H7 (cell line): ENCODE measurements at places on chromosomes 2 and 18.
A peak's percentile ranks its signal among the peaks of the same experiment; 100 is the strongest.

GRCh38 chr2:119207447-119207846, 16.2 kb upstream of the STEAP3 start:
- no peak for DNase-seq

GRCh38 chr2:147161746-147162145, 683.1 kb upstream of the ACVR2A start:
- no peak for DNase-seq

DNA sequence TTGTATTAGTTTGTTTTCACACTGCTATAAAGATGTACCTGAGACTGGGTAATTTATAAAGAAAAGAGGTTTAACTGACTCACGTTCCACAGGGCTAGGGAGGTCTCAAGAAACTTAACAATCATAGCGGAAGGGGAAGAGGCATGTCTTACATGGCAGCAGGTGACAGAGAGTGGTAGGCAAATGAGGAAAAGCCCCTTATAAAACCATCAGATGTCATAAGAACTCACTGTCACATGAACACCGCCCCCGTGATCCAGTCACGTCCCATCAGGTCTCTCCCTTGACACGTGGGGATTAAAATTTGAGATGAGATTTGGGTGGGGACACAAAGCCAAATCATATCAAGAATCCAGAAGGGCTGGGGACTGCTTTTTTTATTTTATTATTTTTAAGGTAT, 120.0 kb downstream of the GALNT14 start:
- DNase-seq = no peak

DNA sequence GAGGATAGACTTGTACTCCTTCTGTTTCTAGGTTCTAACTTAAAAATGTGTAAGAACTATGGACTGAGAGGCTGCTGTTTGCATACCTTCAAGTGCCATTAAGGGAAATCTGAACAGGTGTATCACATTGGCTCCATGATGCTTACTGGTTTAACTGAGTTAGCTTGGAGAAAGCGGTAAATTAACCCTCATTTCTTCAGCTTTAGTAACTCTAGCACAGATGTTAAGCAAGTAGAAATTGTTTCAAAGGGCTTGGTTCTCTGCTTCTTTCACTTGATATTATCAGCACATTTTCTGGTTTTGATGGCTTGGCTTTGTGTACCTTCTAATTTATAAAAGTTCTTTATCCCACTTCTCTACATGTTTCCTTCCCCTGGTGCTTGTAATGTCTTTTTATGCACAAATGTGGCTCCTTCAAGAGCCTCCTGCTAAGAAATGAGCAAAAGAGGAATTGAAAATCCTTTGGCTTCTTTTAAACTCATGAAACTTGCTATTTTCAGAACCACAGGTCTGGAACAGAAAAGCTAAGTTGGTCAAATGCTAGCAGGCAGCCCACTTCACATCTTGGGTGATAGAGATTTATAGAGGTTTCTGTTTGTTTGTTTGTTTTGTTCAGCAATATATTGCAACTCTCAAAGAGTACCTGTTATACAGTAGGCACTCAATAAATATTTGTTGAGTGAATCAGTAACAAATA, 249.9 kb upstream of the THUMPD2 start:
- no peak for DNase-seq

DNA sequence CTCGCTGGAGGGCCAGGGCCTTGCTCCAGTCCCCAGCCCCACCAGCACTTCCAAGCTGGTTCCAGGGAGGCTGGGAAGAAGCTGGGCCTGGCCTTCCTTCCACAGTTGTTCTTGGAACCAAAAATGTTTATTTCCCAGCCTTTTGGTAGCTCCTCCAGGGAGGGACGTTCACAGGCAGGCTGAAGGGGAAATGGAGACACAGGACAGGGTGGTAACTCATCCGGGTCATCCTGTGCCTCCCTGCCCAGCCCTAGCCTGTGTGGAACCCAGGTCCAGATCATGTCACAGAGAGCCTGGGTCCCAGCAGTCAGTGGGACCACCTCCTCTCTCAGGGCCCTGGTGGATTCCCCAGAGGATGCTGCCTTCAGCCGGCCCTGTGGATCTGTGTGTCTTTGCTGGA, 12.5 kb upstream of the ARMC9 start:
- DNase-seq = no peak

- DNase-seq = no peak
Observed at GRCh38 chr2:160920791-160921303, 239.4 kb upstream of the TANK start.

GRCh38 chr2:157806426-157807077, 69.6 kb downstream of the ACVR1 start:
- DNase-seq = no peak

DNA sequence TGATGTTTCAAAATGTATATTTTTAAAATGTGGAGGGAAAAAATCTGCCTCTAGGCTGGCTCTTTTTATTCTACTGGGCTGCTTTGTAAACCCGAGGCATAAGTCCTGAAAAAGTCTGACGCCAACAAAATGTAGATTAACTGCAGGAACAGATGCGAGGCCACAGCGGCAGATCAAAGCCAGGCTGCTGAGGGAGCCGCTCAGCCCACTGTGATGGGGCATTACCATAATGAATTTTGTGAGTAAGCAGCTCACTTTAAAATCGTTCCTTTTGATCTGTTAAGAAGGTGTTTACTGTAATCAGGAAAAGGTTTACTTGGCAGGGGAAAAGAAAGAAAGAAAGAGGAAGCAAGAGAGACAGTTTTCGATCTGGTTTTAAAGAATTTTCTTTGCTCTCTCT, 269.0 kb downstream of the ICOS start:
- DNase-seq = peak; percentile 55

GRCh38 chr2:172223601-172224054, 120.9 kb upstream of the DLX2 start:
- DNase-seq = no peak

- no peak for DNase-seq
Observed at GRCh38 chr2:84472856-84473565, 13.9 kb upstream of the SUCLG1 start.

DNA sequence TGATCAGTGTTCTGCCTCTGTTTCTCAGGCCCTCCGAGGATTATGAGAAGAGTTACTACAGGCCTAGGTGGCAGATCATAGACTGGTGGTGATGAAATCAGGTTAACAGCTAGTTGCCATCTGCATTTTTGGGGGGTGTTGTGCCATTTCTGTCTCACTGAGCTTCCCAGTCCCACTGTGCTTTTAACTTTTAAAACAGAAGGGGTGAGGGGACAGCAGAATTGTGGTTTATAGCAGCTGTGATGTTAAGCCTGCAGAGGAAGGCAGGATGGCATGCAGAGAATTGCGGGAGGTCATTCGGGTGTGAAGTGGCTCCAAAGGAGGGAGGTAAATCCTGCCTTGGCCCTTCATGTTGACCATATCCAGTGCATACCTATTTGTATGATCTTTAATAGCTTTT, 5.0 kb downstream of the CAB39 start:
- peak; percentile 51 for DNase-seq

DNA sequence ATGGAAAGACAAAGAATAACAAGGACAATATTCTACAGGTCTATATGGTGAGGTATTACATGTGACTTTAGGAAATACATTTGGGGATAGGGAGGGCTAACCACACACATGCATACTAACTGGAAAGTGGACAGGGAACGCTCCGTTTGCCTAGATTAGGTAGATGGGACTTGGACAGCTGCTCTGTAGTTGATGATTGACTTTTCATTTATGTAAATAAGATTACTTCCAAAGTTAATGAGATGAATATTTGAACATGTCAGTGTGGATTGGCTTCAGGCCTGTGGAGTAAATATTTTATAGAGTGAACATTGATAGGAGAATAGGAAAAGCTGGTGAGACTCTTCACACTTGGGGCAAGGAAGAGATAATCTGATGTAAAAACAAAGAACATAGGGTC, 142.0 kb downstream of the NCK2 start:
- no peak for DNase-seq

DNA sequence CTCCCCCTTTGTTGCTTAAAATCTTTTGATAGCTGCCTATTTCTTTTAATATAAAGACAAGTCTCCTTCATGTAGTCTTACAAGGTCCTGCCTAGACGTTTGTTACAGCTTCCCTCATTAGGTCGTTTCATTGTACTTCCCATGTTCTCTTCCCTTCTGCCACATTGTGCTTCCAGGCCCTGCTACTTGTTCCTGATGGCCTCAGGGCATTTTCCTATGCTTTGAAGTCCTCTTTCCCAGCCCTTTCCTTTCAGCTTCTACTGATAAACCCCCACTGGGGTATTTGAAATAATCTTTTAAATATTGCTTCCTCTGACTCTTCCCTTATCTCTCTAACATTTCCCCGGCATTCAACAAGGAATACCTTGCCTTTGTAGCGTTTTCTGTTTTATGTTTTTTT, 67.4 kb downstream of the UBE2E3 start:
- DNase-seq = no peak

DNA sequence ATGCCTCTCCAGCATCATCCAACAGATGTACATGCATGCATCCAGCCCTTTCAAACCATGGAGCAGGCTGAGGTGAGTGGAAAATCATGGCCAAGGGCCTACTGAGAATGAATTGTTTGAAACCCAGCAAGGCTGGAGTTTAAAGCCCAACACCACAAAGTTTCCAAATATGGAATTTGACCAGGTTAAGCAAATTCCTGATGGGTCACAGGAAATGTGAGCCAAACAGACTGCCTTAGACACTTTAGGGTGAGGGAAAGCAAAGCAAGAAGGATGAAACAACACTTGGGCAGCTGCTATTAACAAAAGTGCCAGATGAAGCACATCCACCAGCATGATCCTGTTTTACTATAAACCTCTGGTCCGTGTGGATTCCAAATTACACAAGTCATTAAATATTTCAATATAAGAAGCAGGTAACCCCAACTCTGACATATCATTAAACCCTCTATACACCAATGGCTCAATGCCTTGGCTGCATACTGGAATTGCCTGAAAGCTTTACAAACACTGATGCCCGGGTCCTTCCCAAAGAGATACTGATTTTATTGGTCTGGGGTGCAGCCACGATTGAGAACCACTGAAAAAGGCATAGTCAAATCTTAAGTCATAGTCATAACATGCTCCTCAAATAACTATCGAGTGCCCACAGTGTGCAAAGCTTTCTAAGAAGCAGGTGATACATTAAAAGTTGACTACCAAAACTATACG, 9.1 kb downstream of the KLF7 start:
- no peak for DNase-seq

DNA sequence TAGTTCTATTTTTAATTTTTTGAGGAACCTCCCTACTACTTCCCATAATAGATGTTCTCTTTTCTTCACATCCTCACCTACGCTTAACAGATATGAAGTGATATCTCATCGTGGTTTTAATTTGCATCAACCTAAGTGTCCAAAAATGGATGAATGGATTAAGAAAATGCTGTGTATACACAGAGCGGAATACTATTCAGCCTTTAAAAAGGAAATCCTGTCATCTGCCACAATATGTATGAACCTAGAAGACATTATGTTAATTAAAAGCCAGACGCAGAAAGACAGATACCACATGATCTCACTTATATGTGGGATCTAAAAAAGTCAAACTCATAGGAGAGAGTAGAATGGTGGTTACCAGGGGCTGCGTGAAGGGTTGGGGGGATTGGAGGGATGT, 113.0 kb downstream of the PTRHD1 start:
- no peak for DNase-seq

DNA sequence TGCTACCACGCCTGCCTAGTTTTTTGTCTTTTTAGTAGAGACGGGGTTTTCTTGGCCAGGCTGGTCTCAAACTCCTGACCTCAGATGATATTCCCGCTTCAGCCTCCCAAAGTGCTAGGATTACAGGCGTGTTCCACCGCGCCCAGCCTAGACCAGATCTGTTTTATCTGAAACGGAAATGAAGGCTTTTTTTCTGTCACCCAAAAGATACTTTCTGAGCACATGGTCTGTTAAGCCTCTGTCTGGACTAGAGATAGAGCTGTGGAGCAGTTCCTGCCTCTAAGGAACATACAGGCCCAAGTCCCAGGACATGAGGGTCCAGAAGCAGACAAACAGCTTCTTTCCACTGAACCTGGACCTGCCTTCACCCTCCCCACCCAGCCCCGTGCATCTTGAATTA, 43.6 kb upstream of the PTMA start:
- no peak for DNase-seq

DNA sequence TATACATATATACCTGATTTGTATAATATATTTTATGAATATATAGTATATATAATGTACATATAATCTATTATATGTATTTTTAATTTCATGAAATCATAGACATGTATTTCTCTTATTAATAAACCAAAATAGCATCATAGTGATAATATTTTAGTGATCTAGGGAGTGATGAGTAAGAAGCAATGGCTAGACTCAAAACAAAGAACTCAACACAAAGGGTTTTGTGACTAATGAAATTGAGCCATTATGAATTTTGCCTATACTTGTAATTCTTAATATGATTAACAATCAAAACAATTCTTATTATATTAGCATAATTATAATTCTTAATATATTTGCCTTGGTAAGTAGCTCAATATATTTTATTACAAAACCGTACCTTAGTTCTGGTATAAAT, 1614.1 kb upstream of the TMEFF2 start:
- DNase-seq = no peak

DNA sequence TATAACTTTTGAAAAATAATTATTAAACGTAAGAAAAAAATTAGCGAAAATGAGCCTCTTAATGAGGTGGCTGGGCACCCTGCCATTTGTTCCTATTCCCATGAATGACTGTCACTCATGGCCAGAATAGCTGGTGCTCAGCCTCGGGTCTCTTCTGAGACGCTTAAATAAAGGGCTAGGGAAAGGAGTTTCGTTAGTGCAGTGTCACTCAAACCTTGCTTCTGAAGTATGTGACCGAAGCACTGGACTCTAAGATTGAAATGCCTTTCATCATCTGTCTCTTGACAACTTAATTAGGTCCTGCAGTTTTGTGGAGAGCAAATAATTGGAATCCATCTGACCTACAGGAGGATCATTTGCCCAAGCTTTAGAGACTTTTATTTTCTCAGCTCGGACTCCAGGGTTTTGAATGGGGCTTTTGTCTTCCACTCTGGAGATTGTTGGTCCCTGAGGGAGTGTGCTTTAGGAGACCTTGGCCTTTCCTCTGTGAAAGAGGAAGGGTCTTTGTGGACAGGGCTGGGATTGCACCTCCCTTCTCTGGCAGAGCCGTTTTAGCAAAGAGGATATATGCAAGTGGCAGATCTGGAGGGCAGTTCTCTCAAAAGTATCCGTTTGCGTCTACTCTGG, 42.3 kb upstream of the FHOD3 start:
- DNase-seq = no peak

DNA sequence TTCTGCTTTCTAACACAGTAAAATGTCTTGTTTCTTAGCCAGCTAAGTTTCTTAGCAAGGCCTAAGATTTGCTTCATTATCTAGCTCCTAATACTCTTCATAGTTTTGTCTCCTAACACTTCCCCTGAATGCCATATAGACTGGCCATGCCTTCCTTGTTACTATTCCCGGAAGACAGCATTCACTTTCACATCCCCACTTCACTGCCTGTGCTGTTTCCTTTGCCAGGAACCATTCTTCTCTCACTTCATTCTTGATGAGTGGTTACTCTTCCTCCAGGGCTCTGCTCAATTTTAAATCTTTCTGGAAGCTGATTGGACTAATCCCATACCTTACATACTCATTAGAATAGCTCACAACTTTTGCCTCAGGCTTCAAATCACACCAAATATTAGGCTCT, 1510.2 kb upstream of the DDX18 start:
- DNase-seq = no peak

GRCh38 chr2:159326569-159327255, 40.2 kb upstream of the WDSUB1 start:
- DNase-seq = no peak
